Upper lobe of right lung (tissue), 1 donor: ENCODE measurements at places on chromosomes 16 and 17. TPM values are rescaled to one million over a fixed set of nuclear protein-coding genes. Genes with fewer than 3 reads are reported as not detected.

Gene HSD11B2
- 2.2 TPM for total RNA-seq

- H3K27me3 ChIP-seq, result no peaks in the 10 kb centered on the region
- H3K4me3 ChIP-seq, result no peak overlapping the region
- H3K36me3 ChIP-seq, result peaks cover 56% of the 10 kb centered on the region
- no peak overlapping the region for H3K27ac ChIP-seq
Measured at GRCh38 chr16:67438098-67438791, 7.3 kb downstream of the HSD11B2 start.

Gene SOX8
- 0.81 TPM for total RNA-seq

Gene CCDC154
- total RNA-seq, result 4.1 TPM

GRCh38 chr17:67830440-67830839, 5.1 kb downstream of the BPTF start:
- peaks cover 53% of the 10 kb centered on the region for H3K4me1 ChIP-seq
- no peaks in the 10 kb centered on the region for H3K36me3 ChIP-seq
- DNase-seq, result no peak
- no peaks in the 10 kb centered on the region for H3K27me3 ChIP-seq

GRCh38 chr16:77788181-77789084, at the start of gene VAT1L:
Gene VAT1L (plus strand): TSS chr16:77788564. CDS start chr16:77788683, 119 bp downstream.
- no peak for DNase-seq
- peak within 1 kb of the TSS; percentile 47 for H3K4me3 ChIP-seq
- H3K27ac ChIP-seq, result no peak within 1 kb of the TSS
- H3K4me1 ChIP-seq, result peaks cover 5% of the 10 kb centered on the region

GRCh38 chr17:81427173-81428120, 32.2 kb downstream of the BAHCC1 start:
- no peak overlapping the region for H3K4me3 ChIP-seq
- peaks cover 4% of the 10 kb centered on the region for H3K27me3 ChIP-seq
- H3K4me1 ChIP-seq, result peaks cover 54% of the 10 kb centered on the region
- peak overlapping the region; percentile 47 for H3K27ac ChIP-seq

- peak; percentile 43 for DNase-seq
- no peak overlapping the region for H3K27ac ChIP-seq
Measured at GRCh38 chr17:44917456-44917855, 2.2 kb upstream of the GFAP start.

DNA sequence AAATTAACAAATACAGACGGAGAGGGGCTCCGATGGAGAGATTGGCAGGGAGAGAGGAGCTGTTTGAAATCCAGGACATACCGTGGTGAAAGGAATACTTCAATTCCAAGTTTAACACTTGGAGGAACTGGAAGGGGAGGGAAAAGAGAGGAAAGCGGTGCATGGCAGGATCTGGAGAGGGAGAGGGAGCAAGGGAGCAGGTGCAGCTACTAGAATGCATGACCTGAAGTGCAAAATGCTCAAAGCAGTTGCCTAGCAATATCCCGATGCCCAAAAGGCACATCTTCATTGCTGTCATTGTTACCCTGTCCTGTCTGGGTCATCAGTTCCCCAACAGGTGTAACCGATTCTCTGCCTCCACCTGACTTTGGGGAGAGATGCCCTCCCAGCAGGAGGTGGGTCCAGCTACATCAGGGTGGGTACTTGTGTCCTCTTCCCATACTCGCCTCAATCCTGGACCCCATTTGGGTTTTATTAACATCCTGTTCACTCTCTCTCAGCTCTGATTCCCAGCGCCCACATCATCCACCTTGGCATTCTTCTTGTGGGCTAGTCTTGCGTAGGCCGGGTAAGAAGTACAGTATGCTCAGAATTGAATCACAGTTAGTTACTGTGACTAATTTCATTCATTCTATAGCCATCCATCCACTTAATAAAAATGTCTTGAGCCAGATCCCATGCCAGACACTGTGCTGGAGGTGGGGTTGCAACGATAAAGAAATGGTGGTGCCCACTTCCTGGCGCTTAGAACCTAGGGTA, 37.4 kb upstream of the EMP2 start:
- H3K4me1 ChIP-seq, result peaks cover 18% of the 10 kb centered on the region
- peak overlapping the region; percentile 80 for H3K27ac ChIP-seq
- no peaks in the 10 kb centered on the region for H3K27me3 ChIP-seq
- peak overlapping the region; percentile 5 for H3K4me3 ChIP-seq

Gene NLRC3
- 5.5 TPM for total RNA-seq

Gene SPATA32
- total RNA-seq, result not detected

- DNase-seq, result no peak
- no peaks in the 10 kb centered on the region for H3K36me3 ChIP-seq
- H3K4me3 ChIP-seq, result no peak overlapping the region
- peaks cover 9% of the 10 kb centered on the region for H3K4me1 ChIP-seq
- no peak overlapping the region for H3K27ac ChIP-seq
Measured at GRCh38 chr17:21400816-21401593, 24.8 kb downstream of the KCNJ12 start.

- no peaks in the 10 kb centered on the region for H3K36me3 ChIP-seq
- H3K4me1 ChIP-seq, result no peaks in the 10 kb centered on the region
- DNase-seq, result no peak
Measured at GRCh38 chr16:64626776-64627175, 495.1 kb downstream of the CDH11 start.

DNA sequence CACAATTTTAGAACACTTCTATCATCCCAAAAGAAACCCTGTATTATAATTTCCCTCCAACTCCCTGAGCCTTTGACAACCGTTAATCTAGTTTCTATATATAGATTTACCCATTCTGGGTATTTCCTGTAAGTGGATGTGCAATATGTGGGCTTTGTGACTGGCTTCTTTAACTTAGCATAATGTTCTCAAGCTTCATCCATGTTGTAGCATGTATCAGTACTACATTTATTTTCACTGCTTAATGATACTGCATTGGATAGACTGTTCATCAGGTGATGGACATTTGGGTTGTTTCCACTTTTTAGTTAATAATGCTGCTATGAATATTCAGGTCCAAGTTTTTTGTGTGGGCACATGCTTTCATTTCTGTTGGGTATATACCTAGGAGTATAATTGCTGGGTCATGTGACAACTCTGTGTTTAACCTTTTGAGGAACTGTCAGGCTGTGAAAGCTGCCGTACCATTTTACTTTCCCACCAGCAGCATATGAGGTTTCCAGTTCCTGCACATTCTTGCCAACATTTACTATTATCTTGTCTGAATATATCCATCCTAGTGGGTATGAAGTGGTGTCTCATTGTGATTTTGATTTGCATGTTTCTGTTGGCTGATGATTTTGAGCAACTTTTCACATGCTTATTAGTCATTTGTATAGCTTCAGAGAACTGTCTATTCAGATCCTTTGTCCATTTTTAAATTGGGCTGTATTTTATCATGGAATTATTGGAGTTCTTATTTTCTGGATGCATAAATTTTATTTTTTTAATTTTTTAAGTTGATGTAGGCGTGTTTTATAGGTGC, 16.4 kb downstream of the REXO5 start:
- no peak overlapping the region for H3K27ac ChIP-seq
- no peak overlapping the region for H3K4me3 ChIP-seq
- H3K27me3 ChIP-seq, result no peaks in the 10 kb centered on the region
- H3K36me3 ChIP-seq, result no peaks in the 10 kb centered on the region
- H3K4me1 ChIP-seq, result no peaks in the 10 kb centered on the region
- DNase-seq, result no peak

- H3K27me3 ChIP-seq, result no peaks in the 10 kb centered on the region
- no peaks in the 10 kb centered on the region for H3K4me1 ChIP-seq
- DNase-seq, result no peak
- no peaks in the 10 kb centered on the region for H3K36me3 ChIP-seq
- no peak overlapping the region for H3K4me3 ChIP-seq
Measured at GRCh38 chr17:12719948-12720347, 54.3 kb downstream of the MYOCD start.

Gene PPL
- 78.1 TPM for total RNA-seq

DNA sequence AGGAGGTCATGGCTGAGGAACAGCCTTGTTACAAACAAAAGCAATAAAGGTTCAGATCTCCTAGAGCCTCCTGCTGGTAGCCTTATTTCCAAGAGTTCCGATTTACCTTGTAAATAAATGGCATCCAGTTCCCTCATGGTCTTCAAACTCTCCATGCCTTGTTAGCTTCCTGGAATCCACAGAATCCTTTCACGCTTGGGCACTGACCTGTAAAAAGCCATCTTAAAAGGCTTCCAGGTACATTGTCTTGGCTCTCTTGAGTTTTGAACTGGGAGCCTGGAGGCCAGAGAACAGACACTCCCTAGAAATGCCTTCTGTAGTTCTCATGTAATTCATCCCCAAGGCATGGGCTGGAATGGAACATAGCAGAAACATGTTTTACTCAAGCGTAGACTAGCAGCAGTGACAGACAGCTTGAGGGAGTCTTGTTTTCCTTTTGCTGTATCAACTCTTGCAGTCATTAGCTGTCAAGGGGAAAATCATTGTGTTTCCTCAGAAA, 207.9 kb downstream of the SNX29 start:
- no peaks in the 10 kb centered on the region for H3K36me3 ChIP-seq
- H3K27ac ChIP-seq, result no peak overlapping the region
- H3K4me1 ChIP-seq, result peaks cover 4% of the 10 kb centered on the region
- no peaks in the 10 kb centered on the region for H3K27me3 ChIP-seq
- DNase-seq, result no peak

- H3K27ac ChIP-seq, result no peak overlapping the region
- H3K4me3 ChIP-seq, result no peak overlapping the region
- no peaks in the 10 kb centered on the region for H3K4me1 ChIP-seq
- H3K36me3 ChIP-seq, result no peaks in the 10 kb centered on the region
- no peak for DNase-seq
Measured at GRCh38 chr17:63066158-63066813, 100.3 kb downstream of the TANC2 start.

GRCh38 chr16:3838600-3839401, 41.7 kb downstream of the CREBBP start:
- no peak overlapping the region for H3K4me3 ChIP-seq
- no peak overlapping the region for H3K27ac ChIP-seq
- H3K4me1 ChIP-seq, result peaks cover 37% of the 10 kb centered on the region
- no peak for DNase-seq
- no peaks in the 10 kb centered on the region for H3K27me3 ChIP-seq

Gene B4GALNT2
- total RNA-seq, result 0.23 TPM

Gene DNAJA2
- 43.4 TPM for total RNA-seq

- no peaks in the 10 kb centered on the region for H3K4me1 ChIP-seq
- H3K27ac ChIP-seq, result no peak overlapping the region
- no peak for DNase-seq
- H3K27me3 ChIP-seq, result no peaks in the 10 kb centered on the region
Measured at GRCh38 chr17:40956401-40957254, 10.1 kb downstream of the KRT39 start.

Gene ASPHD1
- 4.4 TPM for total RNA-seq

DNA sequence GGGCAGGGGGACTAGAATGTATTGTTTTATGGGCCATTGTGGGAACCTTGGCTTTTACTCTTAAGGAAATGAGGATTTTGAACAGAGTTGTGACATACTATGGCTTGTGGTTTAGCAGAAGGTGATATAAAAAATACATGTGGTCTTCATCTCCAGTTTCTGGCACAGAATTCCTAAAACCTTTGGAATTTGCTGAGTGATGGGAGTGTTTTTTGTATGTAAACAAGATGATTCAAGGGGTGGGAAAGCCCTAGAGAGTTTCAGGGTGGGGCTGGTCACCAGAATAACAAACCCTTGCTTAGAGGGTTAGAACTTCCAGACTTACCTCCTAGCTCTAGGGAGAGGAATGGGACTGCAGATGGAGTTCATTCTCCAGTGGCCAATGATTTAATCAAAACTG, 316.1 kb downstream of the PHKB start:
- H3K36me3 ChIP-seq, result no peaks in the 10 kb centered on the region
- no peak overlapping the region for H3K27ac ChIP-seq
- peaks cover 6% of the 10 kb centered on the region for H3K4me1 ChIP-seq
- no peak overlapping the region for H3K4me3 ChIP-seq

Gene TPSB2
- 181 TPM for total RNA-seq

Gene COL1A1
- 154 TPM for total RNA-seq

Gene HOXB7
- 1.2 TPM for total RNA-seq

Gene EME1
- total RNA-seq, result 1.3 TPM

Gene KIF2B
- total RNA-seq, result not detected

Gene MT1M
- 40.3 TPM for total RNA-seq

Gene SLC5A10
- not detected for total RNA-seq

Gene TMEM92
- total RNA-seq, result 11.3 TPM

- peak overlapping the region; percentile 16 for H3K4me3 ChIP-seq
- H3K4me1 ChIP-seq, result peaks cover 6% of the 10 kb centered on the region
- no peaks in the 10 kb centered on the region for H3K27me3 ChIP-seq
- H3K36me3 ChIP-seq, result no peaks in the 10 kb centered on the region
- no peak for DNase-seq
Measured at GRCh38 chr17:69501591-69502468, 87.3 kb downstream of the MAP2K6 start.

- H3K36me3 ChIP-seq, result no peaks in the 10 kb centered on the region
- H3K27me3 ChIP-seq, result no peaks in the 10 kb centered on the region
- no peaks in the 10 kb centered on the region for H3K4me1 ChIP-seq
- H3K27ac ChIP-seq, result no peak overlapping the region
Measured at GRCh38 chr17:81457401-81457800, 55.2 kb downstream of the ACTG1 start.

GRCh38 chr17:14458724-14459123, 157.8 kb downstream of the HS3ST3B1 start:
- H3K4me1 ChIP-seq, result no peaks in the 10 kb centered on the region
- no peak overlapping the region for H3K27ac ChIP-seq
- H3K36me3 ChIP-seq, result no peaks in the 10 kb centered on the region
- no peak for DNase-seq
- H3K4me3 ChIP-seq, result no peak overlapping the region

DNA sequence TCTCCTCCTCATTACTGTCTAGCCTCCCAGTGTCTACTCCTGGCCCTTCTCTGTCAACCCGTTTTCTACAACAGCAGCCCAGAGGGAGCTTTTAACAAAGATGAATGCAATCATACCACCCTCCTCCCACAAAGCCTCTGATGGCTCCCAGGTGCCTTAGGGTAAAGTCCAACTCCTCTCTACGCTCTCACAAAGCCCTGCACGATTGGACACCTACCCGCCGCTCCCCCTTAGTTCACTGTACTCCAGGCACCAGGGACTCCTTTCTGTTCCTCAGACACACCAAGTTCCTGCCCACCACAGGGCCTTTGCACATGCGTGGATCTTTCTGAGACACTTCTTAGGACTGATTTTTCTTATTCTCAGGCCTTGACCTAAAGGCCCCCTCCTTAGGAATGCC, 17.4 kb downstream of the CCDC102A start:
- H3K36me3 ChIP-seq, result no peaks in the 10 kb centered on the region
- no peaks in the 10 kb centered on the region for H3K27me3 ChIP-seq
- no peak overlapping the region for H3K27ac ChIP-seq
- peaks cover 19% of the 10 kb centered on the region for H3K4me1 ChIP-seq
- H3K4me3 ChIP-seq, result no peak overlapping the region

GRCh38 chr17:55053855-55054254, 85.3 kb downstream of the STXBP4 start:
- no peak overlapping the region for H3K27ac ChIP-seq
- no peaks in the 10 kb centered on the region for H3K4me1 ChIP-seq
- H3K4me3 ChIP-seq, result no peak overlapping the region
- H3K36me3 ChIP-seq, result no peaks in the 10 kb centered on the region

DNA sequence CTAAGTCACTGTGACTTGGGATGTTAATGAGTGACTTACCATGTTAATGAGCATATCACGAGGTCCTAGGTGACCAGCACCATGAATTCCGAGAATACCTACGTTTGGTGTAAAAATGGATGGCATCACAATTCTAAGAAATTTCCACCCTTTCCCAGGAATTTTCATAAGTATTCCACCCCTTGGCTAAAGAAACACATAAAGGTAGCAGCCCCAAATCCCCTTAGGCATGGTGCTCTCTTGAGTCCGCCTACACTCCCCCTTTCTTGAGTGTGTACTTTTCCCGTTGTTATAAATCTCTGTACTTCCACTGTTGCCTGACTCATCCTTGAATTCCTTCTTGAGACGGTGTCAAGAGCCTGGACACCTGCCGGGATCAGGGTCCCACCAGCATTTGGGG, 504.0 kb upstream of the RBFOX1 start:
- no peak overlapping the region for H3K4me3 ChIP-seq
- H3K27me3 ChIP-seq, result no peaks in the 10 kb centered on the region
- H3K27ac ChIP-seq, result no peak overlapping the region
- DNase-seq, result no peak
- H3K4me1 ChIP-seq, result no peaks in the 10 kb centered on the region
